ENCODE measurements at places on chromosomes 7 and 10.

- no peak for DNase-seq
Observed at GRCh38 chr7:75957021-75957736, 37.2 kb downstream of the TMEM120A start.

GRCh38 chr7:48637382-48637781 lies 287.0 kb upstream of the CDC14C start:
- DNase-seq, result no peak

DNA sequence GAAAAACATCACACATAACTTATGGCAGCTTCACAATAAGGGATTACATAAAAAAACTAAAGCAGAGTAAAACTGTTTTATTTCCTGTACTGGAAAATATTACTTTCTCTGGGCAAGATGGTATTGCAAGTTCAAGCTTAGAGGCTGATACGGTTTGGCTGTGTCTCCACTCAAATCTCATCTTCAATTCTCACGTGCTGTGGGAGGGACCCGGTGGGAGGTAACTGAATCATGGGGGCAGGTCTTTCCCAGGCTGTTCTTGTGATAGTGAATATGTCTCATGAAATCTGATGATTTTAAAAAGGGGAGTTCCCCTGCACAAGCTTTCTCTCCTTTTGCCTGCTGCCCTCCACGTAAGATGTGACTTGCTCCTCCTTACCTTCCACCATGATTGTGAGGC lies 5.1 kb upstream of the LRRC27 start:
- DNase-seq, result no peak

GRCh38 chr7:139643951-139644585 lies 120.6 kb downstream of the CLEC2L start:
- DNase-seq, result no peak

DNA sequence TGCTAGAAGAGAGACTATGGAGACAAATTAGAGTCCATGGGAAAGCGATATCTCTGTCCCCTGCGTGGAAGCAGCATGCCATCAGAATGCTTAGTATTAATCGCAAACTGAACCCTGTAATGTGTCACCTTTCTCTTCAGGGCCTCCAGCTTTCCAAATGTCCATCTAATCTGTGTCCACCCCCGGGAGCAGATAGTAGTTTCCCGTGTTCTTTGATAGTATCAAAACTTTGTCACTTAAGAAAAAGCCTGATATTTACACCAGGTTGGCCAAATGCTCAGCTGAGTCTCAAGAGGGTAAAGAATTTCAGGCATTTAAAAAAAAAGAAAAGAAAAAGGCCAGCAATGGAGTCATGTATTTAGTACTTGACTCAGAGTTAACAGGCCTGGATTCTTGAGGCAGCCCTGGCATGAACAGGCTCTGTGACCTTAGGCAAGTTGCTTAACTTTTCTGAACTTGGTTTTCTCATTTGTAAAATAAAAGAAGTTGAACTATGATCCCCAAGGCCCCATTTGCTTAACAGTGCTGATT lies 10.4 kb upstream of the GSAP start:
- no peak for DNase-seq

GRCh38 chr7:51428217-51428887 lies 111.7 kb upstream of the COBL start:
- DNase-seq, result no peak

DNA sequence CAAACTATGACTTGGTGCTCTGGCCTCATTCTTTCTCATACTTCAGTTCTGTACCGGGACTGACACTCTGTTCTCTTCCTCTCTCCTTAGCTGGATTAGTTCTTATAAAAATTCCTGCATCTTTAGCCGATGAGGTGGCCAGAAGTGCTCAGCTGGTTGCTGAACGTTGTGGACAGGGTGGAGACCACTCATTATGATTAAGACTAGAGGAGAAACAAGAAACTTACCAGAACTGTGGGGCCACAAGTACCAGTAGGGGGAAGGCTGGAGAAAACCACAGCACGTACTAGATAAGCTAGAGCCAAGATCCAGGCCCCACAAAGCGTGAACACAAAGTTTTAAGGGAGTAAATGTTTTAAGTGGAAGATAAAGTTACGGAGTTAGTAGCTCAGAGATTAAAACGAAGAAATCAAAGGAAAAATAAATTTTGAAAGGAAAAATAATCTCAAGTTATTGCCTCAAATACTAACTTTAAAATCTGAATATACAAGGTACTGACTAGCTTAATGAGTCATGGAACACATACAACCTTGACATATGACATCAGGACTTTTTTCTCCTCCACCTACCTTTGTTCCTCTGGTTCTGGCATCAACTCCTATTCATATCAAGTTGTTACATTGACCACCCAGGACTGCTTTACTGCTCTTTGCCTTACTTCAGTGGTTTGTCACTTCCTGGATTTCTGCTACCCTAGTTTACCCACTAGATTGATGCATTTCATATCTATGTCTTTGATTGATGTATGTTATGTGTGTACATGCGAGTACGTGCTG lies 469.0 kb downstream of the TFEC start:
- DNase-seq, result no peak

GRCh38 chr7:110633313-110633712 lies 457.6 kb upstream of the LRRN3 start:
- no peak for DNase-seq

DNA sequence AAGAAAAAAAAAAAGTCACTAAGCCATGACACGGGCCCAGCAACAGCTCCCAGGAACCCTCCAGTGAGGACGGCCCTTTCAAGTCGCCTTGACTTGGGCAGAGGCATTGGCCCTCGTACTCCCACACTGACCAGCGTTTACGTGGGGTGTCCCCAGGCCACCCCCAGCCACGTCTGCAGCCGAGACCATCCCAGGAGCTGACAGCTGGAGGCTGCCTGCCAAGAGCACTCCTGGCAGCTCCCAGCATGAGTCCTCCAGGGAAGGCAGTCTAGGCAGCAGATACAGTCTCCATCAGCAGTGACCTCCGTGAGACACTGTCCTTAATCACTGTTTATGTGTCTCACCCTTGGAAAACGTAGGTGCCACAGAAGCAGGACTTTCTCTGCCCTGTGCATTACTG lies 86.5 kb downstream of the PROSER2 start:
- no peak for DNase-seq

GRCh38 chr10:113047963-113048781 lies 98.1 kb downstream of the TCF7L2 start:
- no peak for DNase-seq

DNA sequence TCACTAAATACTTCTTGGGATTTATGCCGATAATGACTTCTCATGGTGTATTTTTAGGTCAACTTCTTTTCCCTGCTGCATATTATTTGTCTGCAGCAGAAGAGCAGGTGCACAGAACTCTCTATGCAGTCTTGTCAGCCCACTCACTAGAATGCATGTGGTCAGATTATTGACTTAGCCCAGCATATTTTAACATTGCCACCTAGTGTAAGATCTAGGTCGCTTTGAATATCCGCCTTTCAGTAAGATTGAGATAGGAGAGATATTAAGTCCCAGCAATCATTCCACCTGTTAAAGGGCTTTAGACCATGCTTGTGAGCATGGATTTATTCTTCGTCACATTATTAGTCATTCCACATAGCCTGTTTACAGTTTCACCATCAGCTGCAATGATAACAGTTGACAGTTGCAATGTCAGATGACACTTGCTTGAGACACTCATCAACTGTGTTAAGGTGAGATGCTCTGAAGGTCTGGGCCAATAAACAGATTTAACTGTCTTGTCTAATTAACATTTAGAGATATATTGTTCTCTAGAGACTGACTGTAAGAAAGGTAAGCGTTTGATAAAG lies 491.7 kb downstream of the ARL4A start:
- no peak for DNase-seq

- DNase-seq, result no peak
Observed at GRCh38 chr7:24595671-24596418, 22.6 kb downstream of the PALS2 start.

- DNase-seq, result no peak
Observed at GRCh38 chr10:11685787-11686218, 56.4 kb upstream of the ECHDC3 start.

DNA sequence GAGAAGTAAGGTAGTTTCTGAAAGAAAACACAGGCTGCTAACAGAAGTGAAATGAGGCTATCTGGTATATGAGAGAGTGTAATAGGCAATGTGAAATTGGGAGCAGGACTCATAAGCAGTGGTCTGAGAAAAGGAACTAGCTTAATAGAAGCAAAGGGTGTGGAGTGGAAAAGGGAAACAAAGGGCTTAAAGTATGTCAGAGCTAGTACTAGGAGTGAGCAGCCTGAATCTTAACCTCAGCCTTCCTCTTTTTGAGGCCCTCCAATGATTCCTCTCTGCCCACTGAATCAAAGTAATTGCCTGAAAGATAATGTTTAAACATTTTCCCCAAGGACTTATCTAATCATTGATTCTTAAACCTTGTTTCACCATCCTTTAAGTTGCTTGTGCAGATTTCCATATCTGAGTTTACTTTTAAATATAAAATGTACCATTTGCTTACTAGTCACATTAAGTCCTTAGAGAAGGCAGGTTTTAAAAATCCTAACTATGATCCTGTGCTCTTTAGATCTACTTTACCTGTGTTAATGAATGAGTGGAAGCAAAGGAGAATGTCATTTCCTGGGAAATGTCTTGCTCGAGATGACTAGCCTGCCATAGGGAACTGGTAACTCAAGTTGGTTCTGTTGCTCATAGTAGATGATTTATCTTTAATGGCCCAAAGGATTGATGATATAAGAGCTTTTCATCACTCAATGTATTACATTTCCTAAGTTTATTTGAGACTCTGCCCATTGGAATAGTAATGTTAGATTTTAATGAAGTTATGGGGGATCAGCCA lies 155.0 kb downstream of the SKAP2 start:
- DNase-seq, result no peak

GRCh38 chr7:85159003-85159402 lies 27.9 kb downstream of the SEMA3D start:
- no peak for DNase-seq
